ENCODE measurements at places on chromosomes 16 and 17.

GRCh38 chr17:3513305-3514035 lies 37.7 kb downstream of the ASPA start:
- no peak overlapping the region for H3K27ac ChIP-seq
- H3K27me3 ChIP-seq = peaks cover 4% of the 10 kb centered on the region
- no peaks in the 10 kb centered on the region for H3K36me3 ChIP-seq
- no peak overlapping the region for H3K4me3 ChIP-seq

- no peaks in the 10 kb centered on the region for H3K36me3 ChIP-seq
- no peak overlapping the region for H3K4me3 ChIP-seq
- no peaks in the 10 kb centered on the region for H3K27me3 ChIP-seq
- no peaks in the 10 kb centered on the region for H3K4me1 ChIP-seq
These were observed 14.7 kb downstream of the DRC3 start for GRCh38 chr17:17987187-17987896.

- peak overlapping the region; percentile 24 for H3K4me3 ChIP-seq
- no peaks in the 10 kb centered on the region for H3K27me3 ChIP-seq
- H3K36me3 ChIP-seq = peaks cover 50% of the 10 kb centered on the region
- peaks cover 34% of the 10 kb centered on the region for H3K4me1 ChIP-seq
- DNase-seq = peak; percentile 14
These were observed 5.5 kb upstream of the MXRA7 start for GRCh38 chr17:76716146-76716838.

- DNase-seq = no peak
- H3K27me3 ChIP-seq = peaks cover 8% of the 10 kb centered on the region
- H3K27ac ChIP-seq = no peak overlapping the region
- H3K36me3 ChIP-seq = peaks cover 2% of the 10 kb centered on the region
- H3K4me3 ChIP-seq = no peak overlapping the region
These were observed 6.0 kb downstream of the TBC1D24 start for GRCh38 chr16:2480948-2481347.

GRCh38 chr16:30104090-30104489 lies 8.1 kb upstream of the YPEL3 start:
- no peak overlapping the region for H3K27ac ChIP-seq
- H3K4me1 ChIP-seq = no peaks in the 10 kb centered on the region
- no peak overlapping the region for H3K4me3 ChIP-seq
- DNase-seq = no peak
- H3K36me3 ChIP-seq = peaks cover 16% of the 10 kb centered on the region

DNA sequence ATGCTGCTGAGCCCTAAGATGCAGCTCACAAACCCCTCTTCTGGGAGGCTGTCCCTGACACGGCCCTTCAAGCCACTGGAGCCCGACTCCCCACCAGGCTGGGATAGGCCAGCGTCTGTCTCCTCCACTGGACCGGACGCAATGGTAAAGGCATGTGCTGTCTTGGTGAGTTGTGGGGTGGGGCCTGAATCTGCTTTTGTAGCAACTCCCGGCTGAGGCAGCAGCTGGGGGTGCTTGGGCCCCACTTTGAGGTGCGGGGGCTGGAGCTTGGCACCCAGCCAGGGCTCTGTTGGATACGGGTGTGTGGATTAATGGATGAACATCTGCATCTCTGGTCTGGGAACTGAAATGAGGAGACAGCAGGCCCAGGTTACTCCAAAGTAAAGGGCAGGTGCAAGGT lies 3.5 kb upstream of the NLRC3 start:
- no peaks in the 10 kb centered on the region for H3K27me3 ChIP-seq
- peaks cover 47% of the 10 kb centered on the region for H3K4me1 ChIP-seq
- H3K4me3 ChIP-seq = no peak overlapping the region
- no peak overlapping the region for H3K27ac ChIP-seq

DNA sequence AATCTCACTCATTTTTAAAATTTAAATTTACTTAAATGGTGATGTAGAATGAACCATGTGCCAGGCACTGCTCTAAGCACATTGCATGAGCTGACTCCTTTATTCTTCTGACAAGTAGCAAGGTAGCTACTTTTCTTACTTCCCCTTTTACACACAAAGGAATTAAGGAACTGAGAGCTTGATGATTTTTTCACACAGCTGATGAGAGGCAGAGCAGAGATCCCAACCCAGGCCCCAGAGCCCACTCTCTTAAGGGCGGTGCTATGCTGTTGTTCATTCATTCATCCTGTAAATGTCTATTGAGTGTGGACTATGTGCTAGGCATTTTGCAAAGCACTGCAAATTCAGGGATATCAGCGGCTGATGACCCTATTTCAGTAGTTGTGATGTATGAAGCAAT lies 17.9 kb downstream of the SEC14L5 start:
- H3K4me3 ChIP-seq = no peak overlapping the region
- H3K36me3 ChIP-seq = peaks cover 3% of the 10 kb centered on the region
- DNase-seq = no peak

DNA sequence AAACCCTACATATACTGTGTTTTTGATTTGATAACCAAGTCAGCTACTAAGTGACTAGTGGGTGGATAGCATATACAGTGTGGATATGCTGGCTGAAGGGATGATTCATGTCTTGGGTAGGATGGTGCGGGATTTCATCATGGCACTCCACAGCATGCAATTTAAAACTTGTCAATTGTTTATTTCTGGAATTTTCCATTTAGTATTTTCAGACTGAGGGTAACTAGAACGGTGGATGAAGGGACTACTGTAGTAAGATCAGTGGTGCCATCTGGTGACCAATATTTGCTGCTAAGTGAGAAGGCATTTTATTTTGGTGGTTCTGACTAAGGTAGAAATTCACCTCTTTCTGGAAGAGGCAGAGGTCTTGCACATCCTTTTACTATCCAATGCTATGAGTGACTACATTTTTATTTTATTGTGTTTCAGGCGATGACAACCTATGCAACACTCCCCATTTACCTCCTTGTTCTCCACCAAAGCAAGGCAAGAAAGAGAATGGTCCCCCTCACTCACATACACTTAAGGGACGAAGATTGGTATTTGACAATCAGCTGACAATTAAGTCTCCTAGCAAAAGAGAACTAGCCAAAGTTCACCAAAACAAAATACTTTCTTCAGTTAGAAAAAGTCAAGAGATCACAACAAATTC lies 3.1 kb downstream of the CDC6 start:
- DNase-seq = peak; percentile 15
- peaks cover 36% of the 10 kb centered on the region for H3K4me1 ChIP-seq
- peak overlapping the region; percentile 87 for H3K27ac ChIP-seq
- peak overlapping the region; percentile 99 for H3K4me3 ChIP-seq
- H3K36me3 ChIP-seq = peaks cover 42% of the 10 kb centered on the region

DNA sequence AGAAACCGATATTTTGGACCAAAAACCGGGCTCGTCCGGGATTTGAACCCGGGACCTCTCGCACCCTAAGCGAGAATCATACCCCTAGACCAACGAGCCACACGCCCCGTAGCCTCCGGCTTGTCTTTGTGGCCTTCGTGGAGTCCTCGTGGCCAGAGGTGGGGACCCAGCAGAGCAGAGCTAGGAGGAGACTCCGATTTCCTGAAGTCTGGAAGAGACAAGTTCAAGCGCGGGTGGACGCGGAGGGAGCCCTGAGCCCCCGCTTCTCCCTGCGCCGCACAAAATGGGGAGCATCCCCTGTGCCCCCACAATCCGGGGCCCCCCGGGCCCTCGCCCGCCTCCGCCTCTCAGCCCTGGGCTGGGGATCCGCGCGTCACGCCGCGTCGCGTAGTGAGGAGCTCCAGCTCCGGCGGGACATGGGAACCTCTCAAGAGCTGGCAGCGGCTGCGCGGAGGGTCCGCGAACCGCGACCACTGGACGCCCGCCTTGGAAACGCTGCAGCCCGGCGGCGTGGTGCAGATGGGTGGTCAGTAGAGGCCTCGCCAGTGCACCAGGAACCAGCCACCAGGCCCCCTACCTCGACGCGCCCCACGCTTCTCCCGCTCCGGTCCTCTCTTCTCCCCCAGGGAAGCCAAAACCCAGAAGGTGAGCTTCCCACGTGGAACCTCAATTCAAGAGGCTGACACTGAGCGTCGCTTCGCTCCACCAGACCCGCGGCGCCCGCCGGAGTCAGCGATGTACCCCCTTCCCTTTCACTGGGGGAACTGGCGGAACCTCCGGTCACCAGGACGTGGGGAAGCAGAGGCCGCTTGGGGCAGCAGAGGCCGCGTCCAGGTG lies 5.2 kb upstream of the OR1F1 start:
- peak overlapping the region; percentile 94 for H3K27ac ChIP-seq
- DNase-seq = no peak
- H3K36me3 ChIP-seq = peaks cover 10% of the 10 kb centered on the region
- H3K4me1 ChIP-seq = peaks cover 28% of the 10 kb centered on the region
- H3K27me3 ChIP-seq = peaks cover 68% of the 10 kb centered on the region

GRCh38 chr17:18997650-18998196 lies 6.8 kb downstream of the FAM83G start:
- H3K27ac ChIP-seq = peak overlapping the region; percentile 34
- no peak for DNase-seq
- H3K4me1 ChIP-seq = peaks cover 21% of the 10 kb centered on the region
- no peak overlapping the region for H3K4me3 ChIP-seq
- H3K27me3 ChIP-seq = no peaks in the 10 kb centered on the region

- no peaks in the 10 kb centered on the region for H3K4me1 ChIP-seq
- H3K36me3 ChIP-seq = no peaks in the 10 kb centered on the region
- no peak overlapping the region for H3K27ac ChIP-seq
- H3K27me3 ChIP-seq = no peaks in the 10 kb centered on the region
- no peak overlapping the region for H3K4me3 ChIP-seq
These were observed 258.6 kb downstream of the CBLN1 start for GRCh38 chr16:49023050-49023449.

DNA sequence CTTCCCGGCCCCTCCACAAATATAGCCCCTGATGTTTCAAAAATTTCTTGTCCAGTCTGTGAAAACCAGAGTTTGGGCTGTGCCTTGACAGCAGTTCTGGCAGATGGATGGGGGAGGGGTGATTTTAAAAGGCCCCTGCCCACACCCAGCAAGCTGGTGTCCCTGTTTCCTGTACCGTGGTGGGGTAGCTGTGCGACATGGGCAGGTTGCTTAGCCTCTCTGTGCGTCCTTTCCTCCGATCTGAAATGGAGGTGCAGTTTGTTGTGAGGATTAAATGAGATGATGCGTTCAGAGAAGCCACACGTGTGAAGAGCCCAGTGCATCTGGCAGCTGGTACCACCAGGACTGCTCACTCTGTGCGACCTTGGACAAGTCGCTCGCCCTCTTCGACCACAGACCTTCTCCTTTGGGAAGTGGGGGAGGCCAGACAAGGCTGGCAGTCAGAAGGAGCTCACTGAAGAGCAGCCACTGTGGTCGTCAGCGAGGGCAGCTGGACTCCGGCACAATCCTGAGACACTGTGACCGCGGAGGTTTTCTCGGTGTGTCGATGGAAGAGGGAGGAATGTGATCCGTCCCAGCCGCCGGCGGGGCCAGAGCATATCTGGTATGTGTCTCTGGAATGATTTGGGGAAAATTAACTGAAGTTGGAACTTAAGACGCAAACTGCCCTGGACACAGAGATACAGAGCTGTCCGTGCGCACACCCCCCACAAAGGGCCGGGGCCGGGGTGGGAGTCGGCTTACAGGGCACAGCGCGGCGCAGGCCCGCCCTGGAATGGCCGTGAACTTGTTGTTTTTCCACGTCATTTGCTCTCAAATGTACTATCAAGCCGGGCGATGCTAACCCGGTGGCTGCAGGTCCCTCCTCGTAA lies 721 bp upstream of the WFIKKN2 start:
- H3K27ac ChIP-seq = no peak overlapping the region
- H3K27me3 ChIP-seq = peaks cover 7% of the 10 kb centered on the region
- no peaks in the 10 kb centered on the region for H3K4me1 ChIP-seq
- DNase-seq = no peak
- no peak overlapping the region for H3K4me3 ChIP-seq

DNA sequence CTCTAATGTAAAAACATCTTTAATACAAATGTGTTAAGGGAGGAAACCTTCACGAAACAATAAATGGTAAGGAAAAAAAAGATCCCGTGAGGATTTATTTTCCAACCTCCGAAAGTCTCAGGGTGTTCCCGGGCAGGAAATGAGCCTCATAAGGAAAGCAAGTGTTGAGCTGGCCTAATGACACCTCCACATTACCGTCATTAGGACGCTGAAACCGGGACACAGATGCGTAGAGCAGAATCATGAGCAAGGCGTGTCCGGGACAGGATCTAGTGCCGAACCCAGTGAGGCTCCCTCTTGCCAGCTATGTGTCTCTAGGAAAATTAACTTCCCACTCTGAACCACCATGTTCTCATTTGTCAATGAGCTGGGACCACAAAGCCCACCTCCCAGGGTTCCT lies 22.7 kb upstream of the CYTH1 start:
- H3K27me3 ChIP-seq = no peaks in the 10 kb centered on the region
- H3K36me3 ChIP-seq = peaks cover 66% of the 10 kb centered on the region
- peaks cover 51% of the 10 kb centered on the region for H3K4me1 ChIP-seq
- no peak for DNase-seq

- no peak overlapping the region for H3K27ac ChIP-seq
- no peaks in the 10 kb centered on the region for H3K36me3 ChIP-seq
- H3K4me3 ChIP-seq = no peak overlapping the region
- H3K27me3 ChIP-seq = no peaks in the 10 kb centered on the region
- DNase-seq = no peak
These were observed 522.5 kb upstream of the CDH5 start for GRCh38 chr16:65843941-65844340.

GRCh38 chr16:25827709-25828108 lies 135.9 kb downstream of the HS3ST4 start:
- no peak overlapping the region for H3K4me3 ChIP-seq
- H3K36me3 ChIP-seq = no peaks in the 10 kb centered on the region
- no peaks in the 10 kb centered on the region for H3K4me1 ChIP-seq
- H3K27me3 ChIP-seq = peaks cover 5% of the 10 kb centered on the region
- no peak for DNase-seq

- peaks cover 17% of the 10 kb centered on the region for H3K36me3 ChIP-seq
- peak overlapping the region; percentile 63 for H3K27ac ChIP-seq
- H3K4me1 ChIP-seq = peaks cover 25% of the 10 kb centered on the region
- peak; percentile 48 for DNase-seq
These were observed 7.8 kb upstream of the RNASEK start for GRCh38 chr17:7004398-7005253.

DNA sequence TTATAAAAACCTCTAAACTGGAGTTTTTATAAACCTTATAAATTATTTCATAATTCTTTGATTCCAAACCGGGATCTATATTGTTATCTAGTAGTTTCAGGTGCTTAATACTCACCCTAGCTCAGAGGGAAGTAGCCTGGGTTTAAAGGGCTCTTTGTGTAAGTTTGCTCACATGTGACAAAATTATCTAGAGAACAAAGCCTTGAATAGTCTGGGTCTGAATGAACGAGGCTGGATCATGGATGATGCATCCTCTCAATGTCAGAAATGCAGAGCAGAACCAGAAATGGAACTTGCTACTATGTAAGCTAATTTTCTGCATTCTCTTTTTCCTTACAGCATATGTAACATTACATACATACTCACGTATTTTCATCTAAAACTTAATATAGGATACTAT lies 103.9 kb upstream of the NETO2 start:
- no peaks in the 10 kb centered on the region for H3K27me3 ChIP-seq
- DNase-seq = no peak
- no peak overlapping the region for H3K4me3 ChIP-seq

- no peak overlapping the region for H3K27ac ChIP-seq
- no peak overlapping the region for H3K4me3 ChIP-seq
- no peak for DNase-seq
- H3K27me3 ChIP-seq = no peaks in the 10 kb centered on the region
- peaks cover 21% of the 10 kb centered on the region for H3K36me3 ChIP-seq
These were observed 9.9 kb downstream of the NR1D1 start for GRCh38 chr17:40090237-40091119.
